Activated CD4-positive, alpha-beta T cell treated with anti-CD3 and anti-CD28 coated beads for 36 hours (primary cell): ENCODE measurements at places on chromosomes 11 and 22. TPM values are rescaled to one million over a fixed set of nuclear protein-coding genes. Genes with fewer than 3 reads are reported as not detected.

- H3K4me3 ChIP-seq = no peak overlapping the region
- no peaks in the 10 kb centered on the region for H3K36me3 ChIP-seq
- DNase-seq = peak; percentile 51
- H3K4me1 ChIP-seq = peaks cover 33% of the 10 kb centered on the region
Observed at GRCh38 chr11:44530413-44531115, 34.9 kb upstream of the CD82 start.

Gene SCN3B
- not detected for total RNA-seq

DNA sequence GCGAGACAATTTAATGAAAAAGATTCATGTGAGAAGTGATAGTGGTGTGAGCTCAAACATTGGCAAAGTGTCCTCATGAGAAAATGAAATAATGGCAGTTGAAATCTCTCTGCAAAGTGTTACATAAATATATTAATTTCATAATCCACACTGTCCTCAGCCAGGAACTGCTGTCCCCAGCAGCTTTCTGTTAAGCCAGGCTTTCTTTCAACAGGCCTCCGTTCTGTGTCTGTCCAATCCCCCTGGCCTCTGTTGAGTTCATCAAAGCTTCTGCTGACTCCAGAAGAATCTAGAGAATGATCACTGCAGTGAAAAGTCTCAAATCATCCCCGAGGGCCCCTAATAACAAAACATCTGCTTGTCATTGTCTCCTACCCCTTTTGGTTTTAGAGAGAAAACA, 10.0 kb upstream of the ASCC2 start:
- H3K4me1 ChIP-seq = no peaks in the 10 kb centered on the region
- no peaks in the 10 kb centered on the region for H3K27me3 ChIP-seq
- no peak for DNase-seq

DNA sequence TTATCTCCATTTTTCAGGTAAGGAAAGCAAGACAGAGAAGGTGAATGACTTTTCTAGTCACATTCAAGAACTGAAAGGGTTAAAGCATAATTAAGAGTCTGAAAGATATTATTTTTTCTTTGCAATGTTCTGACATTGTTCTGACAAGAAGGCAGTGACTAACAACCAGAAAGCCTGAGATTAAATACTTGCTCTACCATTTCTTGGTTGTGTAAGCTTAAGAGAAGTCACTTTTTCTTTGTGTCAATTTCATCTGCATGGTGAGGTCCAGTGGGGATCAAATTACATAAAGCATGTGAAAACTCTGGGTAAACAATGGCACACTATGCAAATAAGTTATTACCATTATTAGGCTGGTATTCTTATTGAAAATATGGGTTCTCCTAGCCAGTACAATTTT, 73.7 kb downstream of the PHF21A start:
- peaks cover 20% of the 10 kb centered on the region for H3K36me3 ChIP-seq
- no peak for DNase-seq
- no peaks in the 10 kb centered on the region for H3K27me3 ChIP-seq
- H3K27ac ChIP-seq = no peak overlapping the region

Gene GTSE1
- 42.4 TPM for total RNA-seq

Gene OR52I1
- total RNA-seq = not detected

Gene SPA17
- total RNA-seq = 3.9 TPM

DNA sequence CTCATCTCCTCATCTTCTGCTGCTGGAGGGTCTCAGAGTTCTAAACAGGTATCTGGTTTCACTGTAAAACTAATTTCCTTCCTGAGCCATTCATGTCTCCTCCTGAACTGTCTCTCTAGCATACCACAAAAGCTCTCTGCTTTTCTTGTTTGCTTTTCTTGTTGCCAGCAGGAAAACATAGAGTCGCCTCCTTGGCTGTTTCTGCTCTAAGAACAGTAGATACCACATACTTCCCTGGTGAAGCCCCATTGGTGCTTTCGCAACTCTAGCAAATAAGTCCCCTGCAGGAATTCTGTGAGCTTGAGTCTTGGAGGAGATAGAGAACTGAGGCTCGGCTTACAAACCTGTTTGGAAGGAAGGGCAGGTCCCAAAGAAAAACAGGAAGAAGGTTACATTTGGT, 7.0 kb downstream of the DIXDC1 start:
- no peaks in the 10 kb centered on the region for H3K27me3 ChIP-seq
- DNase-seq = no peak
- peak overlapping the region; percentile 94 for H3K27ac ChIP-seq
- no peaks in the 10 kb centered on the region for H3K36me3 ChIP-seq
- peak overlapping the region; percentile 29 for H3K4me3 ChIP-seq
- H3K4me1 ChIP-seq = peaks cover 25% of the 10 kb centered on the region

DNA sequence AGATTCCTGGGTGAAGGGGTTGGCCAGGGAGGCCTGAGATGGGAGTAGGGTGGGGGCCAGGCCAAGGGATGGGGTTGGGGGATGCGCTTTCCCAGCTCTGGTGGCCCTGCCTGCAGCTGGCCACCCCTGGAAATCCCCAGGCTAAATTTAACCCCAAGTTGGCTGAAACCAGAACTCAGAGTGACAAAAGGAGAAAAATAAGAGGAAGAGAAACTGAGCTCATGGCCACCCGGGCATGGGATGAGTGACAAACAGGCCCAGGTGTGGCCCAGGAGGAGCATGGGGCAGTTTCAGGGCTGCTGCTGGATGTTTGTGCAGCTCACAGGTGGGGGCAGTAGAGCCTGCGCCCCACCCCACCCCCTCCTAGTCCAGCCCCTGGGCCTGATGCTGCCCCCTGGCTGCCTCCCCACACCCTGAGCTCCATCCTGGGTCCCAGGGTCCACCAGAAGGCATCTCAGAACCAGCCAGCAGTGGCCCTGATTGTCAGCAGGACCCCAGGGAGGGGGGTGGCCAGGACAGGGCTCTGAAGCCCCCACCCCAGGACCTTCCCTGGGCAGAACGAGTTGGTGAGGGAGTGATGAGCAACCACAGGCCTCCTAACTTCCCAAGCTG, 48.0 kb downstream of the IGLL5 start:
- no peak overlapping the region for H3K27ac ChIP-seq
- peak; percentile 38 for DNase-seq
- no peaks in the 10 kb centered on the region for H3K27me3 ChIP-seq
- H3K4me1 ChIP-seq = peaks cover 4% of the 10 kb centered on the region
- no peak overlapping the region for H3K4me3 ChIP-seq

Gene MRGPRX4
- total RNA-seq = not detected

Gene NTM
- total RNA-seq = not detected

- peaks cover 39% of the 10 kb centered on the region for H3K4me1 ChIP-seq
- no peaks in the 10 kb centered on the region for H3K36me3 ChIP-seq
- no peaks in the 10 kb centered on the region for H3K27me3 ChIP-seq
- peak; percentile 78 for DNase-seq
Observed at GRCh38 chr11:125514336-125515101, 18.5 kb upstream of the FEZ1 start.
